ENCODE measurements at places on chromosomes 7 and 10. TPM values are rescaled to one million over a fixed set of nuclear protein-coding genes. Genes with fewer than 3 reads are reported as not detected.

- DNase-seq, result no peak
These were observed 234.2 kb downstream of the CRPPA start for GRCh38 chr7:16187131-16187530.

DNA sequence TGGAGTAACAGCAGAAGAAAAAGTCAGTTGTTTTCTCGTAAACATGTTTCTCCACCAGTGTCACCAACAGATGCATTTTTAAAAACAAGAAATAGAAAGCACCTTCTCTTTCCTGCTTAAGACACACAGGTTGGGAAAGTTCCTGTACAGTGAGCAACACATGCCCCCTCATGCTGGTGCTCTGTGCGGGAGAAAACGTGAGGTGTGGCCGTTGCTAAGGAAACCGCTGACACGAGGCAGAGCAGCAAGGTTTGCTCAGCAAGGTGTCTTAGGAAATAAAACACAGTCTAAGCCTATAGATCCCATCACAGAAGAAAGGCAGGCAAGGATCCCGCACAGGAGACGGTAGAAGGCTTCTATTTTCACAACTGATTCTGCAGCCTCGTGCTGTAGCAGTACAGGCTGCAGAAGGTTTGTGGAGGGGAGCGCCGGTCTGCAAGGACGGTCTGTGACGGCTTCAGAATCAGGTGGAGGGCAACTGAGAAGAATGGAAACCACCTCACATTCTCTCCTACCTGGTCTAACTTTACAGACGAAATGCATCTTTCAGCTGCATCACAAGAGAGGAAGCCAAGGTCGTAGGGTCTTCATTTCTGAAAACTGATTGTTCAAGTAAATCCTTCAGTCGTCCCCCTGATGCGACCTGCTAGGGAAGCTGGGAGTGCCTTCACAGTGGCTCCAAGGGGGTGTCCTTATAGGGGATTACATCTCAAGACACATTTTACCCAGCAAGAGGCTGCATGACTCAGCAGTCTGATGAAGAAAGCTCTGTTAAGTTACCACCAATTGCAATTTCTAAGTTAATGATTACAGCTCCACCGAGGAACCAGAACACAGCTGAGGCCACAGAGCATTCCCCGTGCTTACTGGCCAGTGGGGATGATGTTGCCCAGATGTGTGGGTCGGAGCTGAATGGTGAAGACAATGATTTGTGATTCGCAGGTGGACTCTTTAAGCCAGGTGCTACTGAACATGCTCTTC, 150.7 kb upstream of the KLF14 start:
- peak; percentile 55 for DNase-seq

The GBX1 gene
- not detected for total RNA-seq

The PLAU gene
- 328 TPM for total RNA-seq

GRCh38 chr7:44366986-44367385, 41.6 kb upstream of the CAMK2B start:
- DNase-seq, result no peak

The MGAM2 gene
- total RNA-seq, result not detected

- no peak for DNase-seq
These were observed 13.2 kb downstream of the TRIM8 start for GRCh38 chr10:102657451-102657850.

DNA sequence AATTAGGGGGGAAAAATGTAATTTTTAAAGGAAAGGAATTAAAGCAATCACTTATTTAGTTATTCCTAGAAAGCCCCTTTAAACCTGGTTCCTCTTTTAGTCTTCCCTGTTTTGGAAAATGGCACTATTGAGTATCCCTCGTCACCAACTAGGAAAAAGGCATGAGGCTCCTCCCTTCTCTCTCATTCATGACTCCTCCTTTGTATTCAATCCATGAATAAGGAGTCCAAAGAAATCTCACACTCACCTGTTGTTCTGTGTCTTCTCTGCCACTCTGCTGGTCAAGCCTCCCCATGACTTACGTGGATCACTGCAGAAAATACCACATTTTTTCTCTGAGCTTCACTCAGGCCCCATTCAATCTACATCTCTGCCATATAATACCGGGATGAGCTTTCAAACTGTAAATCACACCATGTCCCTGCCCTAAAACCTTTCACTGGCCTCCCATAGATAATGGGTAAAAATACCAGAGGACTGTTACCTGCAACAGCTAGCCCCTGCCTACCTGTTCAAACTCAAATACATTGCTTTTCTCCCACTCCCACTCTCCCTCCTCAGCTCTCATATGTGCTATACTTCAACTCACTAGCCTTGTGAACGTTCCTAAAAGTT, 5.5 kb upstream of the VWDE start:
- no peak for DNase-seq

DNA sequence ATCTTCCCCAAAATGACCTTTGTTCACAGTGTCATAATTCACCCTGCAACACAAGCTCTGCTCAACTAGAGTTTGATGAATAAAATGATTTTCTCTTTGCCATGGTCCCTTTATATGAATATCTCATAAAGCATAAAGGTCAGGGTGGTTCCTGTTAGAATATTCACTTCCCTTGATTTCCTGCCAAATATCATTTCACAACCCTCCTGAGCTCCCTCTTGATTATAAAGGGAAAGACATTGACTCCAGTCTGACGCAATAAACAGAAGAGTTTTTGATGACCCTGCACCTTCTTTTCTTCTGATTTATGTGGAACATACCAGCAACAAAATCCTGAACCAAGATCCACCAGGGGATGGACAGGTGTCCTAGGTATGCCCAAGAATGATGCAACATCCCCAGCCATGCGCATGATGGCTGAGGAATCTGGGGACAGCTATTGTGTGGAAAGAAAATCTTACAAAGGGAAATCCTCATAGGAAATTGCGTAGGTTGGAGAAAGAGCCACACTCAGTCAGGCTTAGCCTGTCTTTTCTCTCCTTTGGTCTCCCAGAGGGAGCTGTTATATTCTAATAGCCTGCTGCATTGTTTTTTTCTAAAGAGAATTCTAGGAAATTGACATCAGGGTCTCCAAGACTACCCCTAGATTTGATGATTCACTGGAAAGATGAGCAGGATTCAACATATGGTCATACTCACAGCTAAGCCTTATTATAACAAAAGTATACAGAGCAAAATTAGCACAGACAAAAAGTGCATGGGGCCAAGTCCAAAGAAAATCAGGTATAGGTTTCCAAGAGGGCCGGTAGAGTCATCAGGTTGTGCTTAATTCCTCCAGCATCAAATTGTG, 18.8 kb downstream of the IFIT3 start:
- DNase-seq, result peak; percentile 57

GRCh38 chr10:17067376-17068264, 62.0 kb downstream of the CUBN start:
- DNase-seq, result no peak

GRCh38 chr7:29539471-29539870, 24.2 kb upstream of the PRR15 start:
- DNase-seq, result peak; percentile 78

DNA sequence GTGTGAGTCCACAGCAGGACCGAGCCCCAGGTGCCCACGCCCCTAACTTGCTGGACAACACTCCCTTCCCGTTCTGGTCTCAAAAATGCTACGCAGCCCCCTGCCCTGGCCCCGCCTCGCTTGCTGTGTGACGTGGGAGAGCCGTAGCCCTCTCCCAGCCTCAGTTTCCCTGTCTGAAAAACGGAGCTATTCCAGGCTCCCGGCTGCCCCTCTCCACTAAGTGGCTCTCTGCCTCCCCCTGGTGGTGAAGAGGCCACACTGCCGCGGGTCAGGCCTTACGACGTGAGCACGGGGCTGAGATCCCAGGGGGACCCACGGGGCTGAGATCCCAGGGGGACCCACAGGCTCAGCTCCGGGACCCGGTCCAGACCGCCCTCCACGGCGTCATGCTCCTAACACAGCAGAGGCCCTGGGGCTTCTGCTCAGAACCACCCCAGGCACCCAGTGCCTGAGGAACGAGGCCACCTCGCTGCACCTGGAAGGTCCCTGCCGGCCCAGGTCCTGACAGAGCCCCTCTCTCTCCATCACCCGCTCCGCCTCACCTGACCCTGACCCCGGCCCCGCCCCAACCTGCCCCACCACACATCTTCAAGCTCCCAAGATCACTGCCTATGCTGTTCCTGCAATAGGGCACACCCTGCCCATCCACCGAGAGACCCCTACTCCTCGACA, 26.7 kb downstream of the MICALL2 start:
- peak; percentile 23 for DNase-seq

DNA sequence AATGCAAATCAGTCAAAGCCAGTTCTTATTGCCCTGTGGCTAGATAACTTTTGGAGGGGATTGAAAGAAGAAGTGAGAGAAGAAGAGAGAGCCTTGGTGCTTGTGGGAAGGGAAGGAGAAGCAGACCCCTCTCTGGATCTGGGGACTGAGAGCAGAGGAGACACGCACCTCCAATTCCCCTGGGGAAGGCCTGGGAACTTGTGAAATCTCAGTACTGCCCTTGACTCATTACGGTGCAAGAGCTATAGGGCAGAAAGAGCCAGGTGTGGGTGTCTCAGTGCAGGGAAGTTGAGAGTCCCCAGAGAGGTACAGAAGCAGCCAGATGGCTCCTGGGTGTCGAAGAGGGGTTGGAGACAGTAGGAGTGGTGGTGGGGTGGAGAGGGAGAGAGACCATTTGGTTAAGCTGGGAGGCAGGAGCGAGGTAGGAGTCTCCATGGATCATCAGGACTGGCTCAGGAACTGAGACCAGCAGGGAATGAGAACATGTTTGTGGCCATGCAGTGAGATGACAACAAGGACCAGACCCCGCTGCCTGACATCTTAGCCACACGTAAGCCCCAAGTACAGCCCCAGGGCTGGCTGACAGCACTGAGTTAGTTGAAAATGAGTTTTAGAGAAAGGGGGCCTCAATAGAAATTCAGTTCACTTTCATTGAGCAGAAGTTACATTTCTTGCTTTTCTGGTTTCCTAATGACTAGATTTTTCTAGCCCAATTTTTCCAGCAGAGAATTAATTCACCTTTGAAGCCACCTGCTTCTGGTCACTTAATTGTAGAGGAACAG, 238.2 kb downstream of the BUB3 start:
- DNase-seq, result no peak

DNA sequence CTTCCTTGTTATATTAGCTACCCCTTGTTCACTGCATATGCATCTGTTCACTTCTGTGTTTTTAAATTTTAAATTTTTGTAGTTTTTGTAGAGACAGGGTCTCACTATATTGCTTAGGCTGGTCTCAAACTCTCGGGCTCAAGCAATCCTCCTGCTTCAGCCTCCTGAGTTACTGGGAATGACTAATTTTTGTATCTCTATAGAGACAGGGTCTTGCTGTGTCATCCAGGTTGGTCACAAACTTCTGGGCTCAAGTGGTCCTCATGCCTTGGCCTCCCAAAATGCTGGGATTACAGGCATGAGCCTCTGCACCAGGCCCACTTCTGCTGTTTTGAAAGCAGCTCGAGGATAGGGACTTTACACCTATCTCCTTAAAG, 64.6 kb downstream of the PRTFDC1 start:
- DNase-seq, result no peak

DNA sequence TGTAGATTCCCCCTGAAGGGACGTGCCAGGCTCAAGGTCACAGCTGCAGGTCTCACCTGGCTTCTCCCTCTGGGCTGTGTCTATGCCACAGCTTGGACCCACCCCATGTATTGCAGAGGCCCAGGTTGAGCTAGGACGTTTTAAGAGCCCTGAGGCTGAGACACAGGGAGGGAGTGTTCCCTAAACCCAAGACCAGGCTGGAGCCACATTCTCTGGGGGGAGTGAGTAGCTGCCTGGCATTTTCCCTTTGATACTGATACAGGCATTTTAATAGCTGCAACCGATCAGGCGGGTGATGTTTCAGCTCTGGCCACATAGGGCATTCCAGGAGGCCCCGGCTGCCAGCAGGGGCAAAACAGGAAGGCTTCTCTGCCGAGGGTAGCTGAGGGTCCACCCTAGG, 13.4 kb downstream of the COL13A1 start:
- DNase-seq, result no peak

DNA sequence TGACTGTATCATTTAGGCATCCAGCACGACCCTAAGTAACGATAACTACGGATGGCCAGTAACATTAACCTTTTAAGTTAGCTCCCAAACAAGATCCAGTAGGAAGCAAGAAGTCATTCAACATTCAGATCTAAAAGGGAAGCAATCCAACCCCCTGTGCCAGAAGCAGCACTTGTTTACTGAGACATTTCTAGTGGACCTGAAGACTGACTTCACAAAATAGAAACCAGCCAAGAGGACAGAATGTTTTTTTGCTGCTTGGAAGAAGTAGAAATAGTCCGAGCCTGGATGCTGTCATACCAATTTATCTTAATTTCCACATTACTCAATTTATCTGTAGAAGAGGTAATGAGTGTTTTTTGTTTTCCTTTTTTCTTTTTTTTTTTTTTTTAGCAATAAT, 88.0 kb upstream of the CTTNBP2 start:
- DNase-seq, result no peak

The GPR37 gene
- total RNA-seq, result 1.2 TPM

DNA sequence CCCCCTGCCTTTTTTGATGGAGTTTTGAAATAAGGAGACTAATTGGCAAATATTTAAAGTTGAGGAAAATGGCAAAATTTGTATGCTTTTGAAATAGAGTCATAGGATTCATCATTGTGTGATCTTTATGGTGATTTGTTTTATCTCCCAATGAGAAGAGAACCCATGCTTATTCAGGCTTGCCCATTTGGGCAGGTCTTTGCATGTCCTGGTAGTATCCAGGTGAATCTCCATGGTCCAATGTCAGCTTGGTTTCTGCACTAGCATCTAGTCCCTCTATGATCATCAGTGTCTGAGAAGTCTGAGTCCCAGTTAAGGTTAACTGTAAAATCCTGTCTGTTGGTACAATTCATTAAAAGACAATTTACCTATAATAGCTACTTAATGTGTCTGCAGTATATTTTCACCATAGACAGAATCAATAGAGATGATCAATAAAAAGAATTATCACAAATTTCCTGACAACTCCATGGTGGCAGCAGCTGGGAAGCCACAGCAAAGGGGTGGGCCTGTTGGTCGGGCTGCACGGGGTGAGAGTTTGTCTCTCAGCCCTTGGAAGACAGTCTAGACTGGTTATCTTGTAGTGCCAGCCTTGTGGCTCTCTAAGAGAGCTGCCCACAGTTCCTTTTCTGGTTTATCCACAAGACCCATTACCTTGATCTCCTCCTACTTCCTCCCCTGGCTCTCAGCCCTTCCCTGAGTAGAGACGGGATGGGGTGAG, 22.2 kb upstream of the BMPER start:
- DNase-seq, result peak; percentile 75

The NEUROD6 gene
- not detected for total RNA-seq

The DCLRE1A gene
- total RNA-seq, result 6.5 TPM

Data from mammary epithelial cell (primary cell).